ENCODE measurements at places on chromosomes 1 and 21. TPM values are rescaled to one million over a fixed set of nuclear protein-coding genes. Genes with fewer than 3 reads are reported as not detected.

- DNase-seq = no peak
These were observed 21.6 kb downstream of the EPHA2 start for GRCh38 chr1:16134066-16134801.

DNA sequence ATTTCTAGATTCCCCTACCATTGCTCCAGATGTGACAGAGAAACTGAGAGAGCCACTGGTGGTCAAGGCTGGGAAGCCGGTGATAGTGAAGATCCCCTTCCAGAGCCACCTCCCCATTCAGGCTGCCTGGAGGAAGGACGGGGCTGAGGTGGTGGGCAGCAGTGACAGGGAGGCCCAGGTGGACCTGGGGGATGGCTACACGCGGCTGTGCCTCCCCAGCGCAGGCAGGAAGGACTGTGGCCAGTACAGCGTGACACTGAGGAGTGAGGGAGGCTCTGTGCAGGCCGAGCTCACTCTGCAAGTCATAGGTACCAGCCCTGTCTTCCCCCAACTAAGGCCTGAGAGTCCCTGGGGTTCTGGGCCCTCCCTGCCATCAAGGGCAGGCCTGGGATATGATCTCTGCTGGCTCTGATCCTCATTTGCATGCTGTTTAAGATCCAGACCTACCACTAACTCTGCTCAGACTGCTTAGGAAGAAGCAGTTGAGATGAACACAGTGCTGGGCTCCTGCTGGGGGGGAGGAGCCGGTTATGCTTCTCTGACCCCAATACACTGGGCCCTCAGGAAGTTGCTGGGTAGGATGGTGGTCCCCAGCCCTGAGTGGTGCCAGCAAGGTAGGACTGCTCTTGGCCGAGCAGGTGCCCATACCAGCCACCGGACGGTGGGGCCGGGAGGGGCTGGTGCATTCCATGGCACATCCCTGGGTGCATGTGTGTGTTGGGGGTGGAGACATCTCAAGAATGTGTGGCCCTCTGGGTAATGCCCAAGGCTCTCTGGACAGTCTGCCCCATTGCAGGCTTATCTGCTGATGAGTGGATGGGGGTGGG lies 25.1 kb downstream of the IGFN1 start:
- peak; percentile 73 for DNase-seq

- peak; percentile 62 for DNase-seq
These were observed 13.9 kb upstream of the LRIG2 start for GRCh38 chr1:113058941-113059706.

GRCh38 chr1:20059847-20060246 lies 10.1 kb upstream of the PLA2G5 start:
- no peak for DNase-seq

DNA sequence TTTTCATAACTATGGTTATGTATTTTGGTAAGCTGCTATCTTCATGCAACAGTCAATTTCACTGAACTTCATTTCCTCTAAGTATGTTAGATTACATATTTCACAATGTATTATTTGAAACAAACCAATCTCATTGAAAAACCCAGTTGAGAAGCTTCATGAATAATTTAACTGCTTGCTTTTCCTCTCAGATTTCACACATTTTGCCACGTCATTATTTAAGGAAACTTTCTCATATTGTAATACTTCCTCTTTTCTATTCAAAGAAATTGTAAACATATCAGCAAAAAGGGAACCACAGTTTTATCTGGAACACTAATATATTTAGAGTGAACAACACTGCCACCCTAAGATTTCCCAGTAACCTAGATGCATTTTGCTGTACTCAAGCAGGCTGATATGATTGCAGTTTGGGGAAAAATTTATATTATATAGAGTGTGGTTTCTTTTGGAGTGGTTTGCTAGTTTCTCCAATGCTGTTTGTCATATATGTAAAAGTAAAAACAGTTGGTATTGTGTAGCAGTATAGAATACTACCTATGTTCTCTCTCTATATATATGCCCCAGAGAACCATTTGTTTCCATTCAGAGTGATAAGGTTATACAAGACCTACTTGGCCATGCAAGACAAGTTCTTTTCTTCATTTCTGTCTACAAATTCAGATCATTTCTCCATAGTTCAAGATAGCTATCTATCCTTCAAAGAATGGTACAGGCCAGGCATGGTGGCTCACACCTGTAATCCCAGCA lies 28.4 kb upstream of the AHCTF1 start:
- no peak for DNase-seq

- DNase-seq = no peak
These were observed 47.8 kb downstream of the COL6A1 start for GRCh38 chr21:46029186-46029924.

- no peak for DNase-seq
These were observed 8.3 kb upstream of the EPB41 start for GRCh38 chr1:28905921-28906666.

DNA sequence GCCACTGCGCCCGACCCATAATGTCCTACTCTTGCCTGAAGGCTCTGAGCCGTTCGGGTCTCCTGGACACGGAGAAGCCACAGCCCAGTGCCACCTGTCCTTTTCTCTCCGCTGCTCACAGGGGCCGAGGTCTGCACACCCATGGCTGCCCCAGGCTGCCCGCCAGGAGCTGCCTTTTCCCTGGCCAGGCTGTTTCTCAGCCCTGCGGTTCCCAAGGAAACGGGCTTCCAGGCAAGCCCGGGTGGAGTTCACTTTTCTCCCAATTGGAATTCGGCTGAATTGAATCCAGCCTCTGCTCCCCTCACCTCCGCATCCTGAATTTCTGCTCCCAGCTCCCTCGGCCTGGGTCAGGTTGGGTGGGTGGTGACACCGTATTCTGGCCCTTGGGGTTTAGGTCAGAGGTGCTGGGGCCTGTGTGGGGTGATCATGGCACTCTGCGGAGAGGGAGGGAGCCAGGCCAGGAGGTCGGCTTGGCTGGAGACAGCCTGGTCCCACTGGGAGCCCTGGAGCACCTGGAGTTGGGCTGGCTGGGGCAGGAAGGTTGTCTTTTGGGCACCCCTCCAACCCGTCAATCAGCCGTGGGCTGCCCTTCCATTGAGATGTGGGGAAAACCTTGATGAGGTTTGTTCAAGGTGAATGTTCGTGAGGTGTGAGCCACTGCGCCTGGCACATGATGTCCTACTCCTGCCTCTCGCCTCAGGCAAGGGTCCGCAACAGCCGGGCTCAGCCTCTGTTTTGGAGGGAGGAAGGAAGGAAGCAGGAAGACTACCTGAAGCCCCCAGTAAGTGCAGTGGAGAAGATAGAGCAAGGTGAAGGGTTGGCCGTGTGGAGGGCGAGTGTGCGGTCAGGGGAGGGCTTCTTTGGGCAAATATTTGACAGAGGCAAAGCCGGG lies 25.1 kb downstream of the RRP1 start:
- DNase-seq = no peak

DNA sequence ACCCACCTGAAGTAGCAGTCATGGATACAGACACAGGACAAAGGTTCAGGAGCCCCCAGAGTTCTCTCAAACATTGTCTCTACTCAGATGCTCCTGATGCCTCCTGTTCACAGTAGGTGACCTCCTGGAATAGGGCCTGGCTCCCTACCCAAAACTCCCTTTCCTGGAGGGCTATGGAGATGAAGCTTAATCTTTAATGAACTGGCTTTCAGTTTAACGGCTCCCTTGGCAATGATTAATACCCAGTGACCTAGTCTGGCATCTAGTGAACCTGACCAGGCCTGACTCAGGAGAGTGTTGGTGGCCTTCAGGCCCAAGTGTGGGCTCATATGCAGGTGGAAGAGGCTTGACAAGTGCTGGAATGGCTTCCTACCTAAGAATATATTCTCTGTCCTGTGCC lies 65.2 kb upstream of the TRABD2B start:
- DNase-seq = no peak

DNA sequence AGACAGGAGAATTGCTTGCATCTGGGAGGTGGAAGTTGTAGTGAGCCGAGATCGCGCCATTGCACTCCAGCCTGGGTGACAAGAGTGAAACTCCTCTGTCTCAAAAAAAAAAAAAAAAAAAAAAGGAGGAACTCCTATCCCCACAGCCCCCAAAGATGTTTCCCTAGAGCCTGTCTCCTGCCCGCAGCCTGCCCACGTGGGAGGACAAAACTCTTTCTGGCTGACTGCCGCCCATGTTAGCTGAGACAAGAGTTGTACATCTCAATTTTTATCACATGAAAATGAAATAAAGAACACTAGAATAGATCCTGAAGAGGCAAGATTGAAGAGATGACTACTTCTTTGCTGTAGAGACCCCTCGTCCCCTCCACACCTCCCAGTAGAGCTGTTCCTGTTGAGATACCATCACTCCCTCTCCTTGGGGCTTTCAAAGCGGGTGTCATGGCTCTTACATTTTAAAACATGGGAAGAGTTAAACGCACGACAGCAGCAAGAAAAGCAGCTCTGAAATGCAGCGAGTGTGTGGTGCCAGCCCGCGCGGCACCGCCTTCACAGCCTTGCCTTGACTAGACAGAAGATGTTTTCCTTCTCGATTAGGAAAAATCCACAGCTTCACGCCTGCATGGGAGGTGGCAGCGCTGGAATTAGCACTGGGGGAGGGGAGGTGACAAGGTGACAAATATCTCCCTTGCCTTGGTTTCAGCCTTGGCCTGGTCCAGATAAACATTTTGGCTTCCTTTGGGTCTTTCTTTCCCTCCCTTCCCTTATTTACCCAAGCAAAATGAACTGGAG lies 253.4 kb upstream of the CSF3R start:
- no peak for DNase-seq

DNA sequence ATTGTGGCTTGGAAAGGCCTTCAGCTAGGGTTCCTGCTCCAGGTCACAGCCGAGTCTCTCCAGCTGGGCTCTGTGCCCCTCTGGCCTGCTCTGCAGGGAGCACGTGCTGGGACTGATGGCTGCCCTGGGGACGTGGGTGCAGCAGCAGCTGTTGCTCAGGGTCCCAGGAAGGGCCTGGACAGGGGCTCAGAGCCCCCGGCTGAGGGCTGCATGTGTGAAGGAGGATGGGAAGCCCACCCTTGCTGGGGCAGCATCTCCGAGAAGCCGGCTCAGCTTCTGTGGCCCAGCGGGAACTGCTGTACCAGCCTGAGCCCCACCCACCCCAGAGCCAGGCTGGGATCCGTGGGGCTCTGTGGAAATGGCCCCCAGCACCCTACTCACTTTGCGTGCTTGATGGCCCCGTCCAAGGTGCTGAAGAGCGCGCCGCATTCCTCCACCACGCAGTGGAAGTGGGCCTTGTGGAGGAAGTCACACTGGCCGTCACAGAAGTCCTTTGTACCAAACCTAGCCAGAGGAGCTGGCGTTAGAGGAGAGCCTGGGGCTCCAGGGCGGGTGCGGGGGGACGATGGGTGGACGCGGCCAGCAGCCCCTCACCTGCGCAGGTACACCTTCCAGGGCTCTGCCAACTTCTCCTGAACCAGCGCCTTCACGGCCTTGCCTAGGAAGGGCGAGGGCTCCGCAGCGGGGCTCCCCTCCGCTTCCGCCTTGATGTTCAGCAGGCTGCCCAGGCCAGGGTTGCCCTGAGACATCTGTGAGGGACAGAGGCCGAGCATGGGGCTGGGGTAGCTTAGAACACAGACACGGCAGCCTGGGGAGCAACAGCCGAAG lies 147.5 kb downstream of the CASZ1 start:
- no peak for DNase-seq

- DNase-seq = no peak
These were observed 19.0 kb downstream of the SSR2 start for GRCh38 chr1:156001662-156002171.

DNA sequence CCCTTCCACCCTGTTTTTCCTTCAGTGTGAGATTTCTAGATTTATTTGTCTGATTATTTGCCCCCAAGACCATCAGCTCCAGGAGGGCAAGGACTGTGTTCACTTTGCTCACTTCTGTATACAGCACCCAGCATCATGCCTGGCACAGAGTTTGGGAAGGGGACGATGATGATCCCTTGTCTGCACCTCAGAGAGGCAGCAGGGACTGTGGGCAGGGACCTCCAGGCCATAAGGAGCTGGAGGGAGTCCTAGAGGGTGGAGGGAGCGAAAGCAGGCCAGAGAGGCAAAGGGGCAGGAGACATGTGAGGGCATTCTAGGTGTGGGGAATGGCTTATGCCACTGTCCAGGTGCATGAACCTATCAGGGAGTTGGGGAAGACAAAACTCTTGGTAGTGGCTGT lies 32.8 kb downstream of the H3-3A start:
- DNase-seq = no peak

DNA sequence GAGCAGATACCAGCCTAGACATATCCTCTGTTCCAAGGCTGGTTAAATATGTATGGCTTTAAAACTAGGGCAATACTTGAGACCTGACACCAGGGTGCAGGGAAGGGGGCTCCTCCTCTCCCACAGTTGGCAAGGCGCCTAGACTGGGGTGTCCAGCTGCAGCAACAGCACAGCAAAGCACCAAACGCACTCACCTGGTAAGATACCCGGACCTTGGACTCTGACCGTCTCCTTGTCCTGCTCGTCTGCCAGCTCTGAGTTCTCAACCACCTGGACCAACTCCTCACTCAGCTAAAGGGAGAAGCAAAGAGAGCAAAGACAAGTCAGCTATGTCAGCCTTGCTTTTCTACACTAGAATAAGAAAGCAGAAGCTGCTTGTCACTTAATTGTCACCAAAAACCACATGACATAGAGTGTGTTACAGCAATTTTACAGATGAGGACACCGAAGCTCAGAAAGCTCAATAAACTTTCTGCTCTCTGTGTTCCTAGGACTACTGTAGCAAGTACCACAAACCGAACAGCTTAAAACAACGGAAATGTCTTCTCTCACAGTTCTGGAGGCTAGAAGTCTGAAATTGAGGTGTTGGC lies 4.4 kb downstream of the PACC1 start:
- DNase-seq = peak; percentile 70

AIRE gene
- not detected for total RNA-seq

LENEP gene
- total RNA-seq = not detected

ATXN7L2 gene
- 6.8 TPM for total RNA-seq

All from osteocyte (in vitro differentiated cells).